ENCODE measurements at places on chromosomes 3 and 15.

- DNase-seq, result no peak
Measured at GRCh38 chr15:88727439-88727838, 75.8 kb upstream of the ACAN start.

- DNase-seq, result no peak
Measured at GRCh38 chr3:108835101-108835500, 12.5 kb downstream of the TRAT1 start.

GRCh38 chr15:100520132-100520921 lies 8.4 kb downstream of the CERS3 start:
- DNase-seq, result no peak

- DNase-seq, result peak; percentile 96
Measured at GRCh38 chr3:120498556-120499346, 48.0 kb upstream of the FSTL1 start.

DNA sequence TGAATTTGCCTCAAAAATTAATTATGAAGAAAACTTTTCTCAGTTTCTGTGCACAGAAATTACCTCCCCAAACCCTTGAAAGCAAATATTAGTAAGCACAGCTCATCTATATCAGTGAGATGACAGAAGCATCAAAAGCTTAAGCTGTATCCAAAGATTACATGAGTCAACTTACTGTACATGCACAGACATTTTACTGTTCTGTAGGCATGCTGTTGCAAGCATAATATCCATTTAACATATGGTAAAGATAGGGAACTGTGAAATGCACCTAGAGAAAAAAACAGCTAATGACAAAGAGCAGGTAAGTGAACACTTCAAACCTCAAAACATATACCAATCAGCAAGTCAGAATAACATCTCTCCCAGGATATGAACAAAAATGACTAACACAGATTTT lies 20.9 kb downstream of the SHOX2 start:
- no peak for DNase-seq

DNA sequence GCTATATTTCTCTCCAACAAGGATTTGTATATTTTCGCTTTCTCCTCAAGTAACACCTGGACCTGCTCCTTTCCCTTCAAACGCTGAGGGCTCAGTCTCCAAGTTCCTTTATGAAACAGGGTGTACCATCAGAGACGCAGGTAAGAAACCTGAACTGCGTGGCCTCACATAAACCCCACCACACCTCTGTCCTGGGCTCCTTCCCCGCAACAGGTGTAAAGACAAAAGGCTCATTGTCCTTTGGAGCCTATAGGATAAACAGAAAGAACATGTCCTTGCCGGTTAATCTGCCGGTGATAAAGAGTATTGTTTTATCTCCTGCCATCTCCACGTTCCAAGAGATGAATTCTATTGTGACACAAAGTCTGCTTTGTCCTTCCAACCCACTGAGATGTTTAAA lies 111.8 kb upstream of the ADAMTS9 start:
- DNase-seq, result no peak

- DNase-seq, result no peak
Measured at GRCh38 chr3:140207541-140207940, 272.6 kb downstream of the CLSTN2 start.

DNA sequence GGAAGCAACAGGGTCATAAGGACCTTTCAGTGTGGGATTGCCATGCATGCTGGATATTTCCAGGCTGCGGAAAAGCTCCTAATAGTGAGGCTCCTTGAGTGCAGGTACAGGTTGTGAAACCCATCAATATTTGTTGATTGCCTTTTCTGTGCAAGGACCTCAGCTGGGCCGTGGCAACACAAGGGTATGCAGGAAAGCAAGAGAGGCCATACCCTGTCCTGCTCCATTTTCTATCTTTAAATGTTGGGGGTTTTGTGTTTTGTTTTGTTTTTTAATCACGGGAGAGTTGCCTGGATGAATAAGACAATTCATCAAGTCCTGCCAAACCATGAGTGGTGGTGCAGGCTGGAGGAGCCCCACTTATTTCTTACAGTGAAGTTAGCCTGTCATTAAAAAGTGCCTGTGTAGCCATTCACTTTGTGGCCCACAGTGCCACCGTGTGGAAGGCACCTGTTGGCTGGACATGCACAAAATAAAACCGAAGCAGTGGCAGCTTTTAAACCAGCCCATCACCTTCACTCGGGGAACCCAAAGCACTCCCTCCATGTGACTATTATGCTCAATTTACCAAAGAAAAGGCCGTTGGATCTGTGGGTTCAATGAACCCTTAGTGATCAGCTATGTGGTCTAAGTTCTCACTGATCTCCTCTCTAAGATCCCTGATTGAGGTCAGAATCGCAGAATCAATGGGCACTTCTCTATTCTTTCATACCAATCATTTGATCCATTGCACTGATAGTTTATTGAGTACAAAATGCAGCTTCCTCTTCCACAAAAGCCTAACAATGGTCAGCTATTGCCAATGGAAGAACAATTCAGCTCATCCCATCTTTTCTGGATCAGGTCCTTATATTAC lies 42.2 kb downstream of the CLDN18 start:
- peak; percentile 71 for DNase-seq

- no peak for DNase-seq
Measured at GRCh38 chr3:197567904-197568681, 12.3 kb upstream of the BDH1 start.

DNA sequence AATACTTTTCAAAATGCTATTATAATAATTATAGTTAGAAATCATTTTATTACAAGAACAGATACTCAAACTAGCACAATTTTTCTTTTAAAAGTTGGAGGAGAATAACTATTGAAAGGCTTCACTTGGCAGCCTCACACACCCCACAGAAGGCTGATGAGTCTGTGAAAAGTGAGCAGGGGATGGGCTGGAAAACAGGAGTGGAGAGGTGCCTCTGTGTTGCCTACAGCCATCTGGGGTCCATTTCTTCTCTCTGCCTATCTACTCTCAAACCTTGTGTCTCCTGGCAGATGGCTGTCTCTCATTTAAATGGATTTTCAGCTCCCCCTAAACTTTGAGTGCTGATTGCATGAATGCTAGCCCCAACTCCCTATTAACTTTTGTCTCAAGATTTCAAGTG lies 230.8 kb downstream of the CLSTN2 start:
- DNase-seq, result no peak

DNA sequence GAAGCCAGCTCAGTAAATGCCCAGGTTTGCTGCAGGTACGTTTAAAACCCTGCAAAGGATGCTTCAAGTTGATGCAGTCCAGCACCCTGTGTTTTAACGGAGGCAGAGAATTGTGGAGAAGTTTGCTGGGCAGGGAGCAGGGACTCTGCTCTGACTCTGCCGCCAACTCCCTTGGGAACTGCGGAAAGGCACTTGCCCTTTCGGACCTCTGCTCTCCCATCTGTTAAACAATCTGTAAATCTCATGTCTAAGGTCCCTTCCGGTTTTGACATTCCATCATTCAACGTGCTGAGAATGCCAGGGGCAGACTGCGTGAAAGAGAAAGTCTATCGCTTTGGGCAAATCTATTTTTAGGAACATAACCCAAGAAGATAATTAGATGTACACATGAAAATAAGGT lies 184.5 kb downstream of the OPA1 start:
- DNase-seq, result no peak

DNA sequence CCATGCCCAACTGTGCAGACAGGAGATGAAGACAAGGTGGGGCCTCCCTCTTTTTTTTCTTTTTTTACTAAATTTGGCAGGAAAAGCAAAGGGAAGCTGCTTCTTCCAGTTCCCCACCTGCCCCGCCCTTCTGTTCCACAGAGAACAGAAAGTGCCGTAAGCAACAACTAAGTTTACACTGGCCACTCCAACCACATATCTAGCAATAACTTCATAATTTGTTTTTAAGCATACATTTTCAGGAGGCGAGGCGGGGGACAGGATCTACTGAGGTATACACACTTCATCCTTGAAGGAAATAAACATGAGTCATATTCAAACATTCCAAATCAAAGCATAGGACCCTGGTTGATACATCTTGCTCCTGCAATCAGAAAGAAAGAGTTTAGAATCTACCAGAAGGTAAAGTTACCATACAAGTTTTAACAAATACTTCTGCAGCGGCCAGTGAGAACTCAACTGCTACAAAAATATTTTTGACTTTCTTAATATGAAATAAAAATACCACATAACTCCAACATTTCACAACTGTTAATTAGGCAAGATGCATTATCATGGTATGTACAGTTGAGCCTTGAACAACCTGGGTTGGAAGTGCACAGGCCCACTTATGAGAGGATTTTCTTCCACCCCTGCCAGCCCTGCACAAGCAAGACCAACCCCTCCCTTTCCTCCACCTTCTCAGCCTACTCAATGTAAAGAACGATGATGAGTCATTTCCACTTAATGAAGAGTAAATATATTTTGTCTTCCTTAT lies 50.7 kb downstream of the FOXP1 start:
- DNase-seq, result no peak

- DNase-seq, result no peak
Measured at GRCh38 chr15:77580996-77581682, 51.6 kb downstream of the LINGO1 start.

Data from cardiac fibroblast (primary cell).